ENCODE measurements at places on chromosomes 2 and 18. TPM values are rescaled to one million over a fixed set of nuclear protein-coding genes. Genes with fewer than 3 reads are reported as not detected.

DNA sequence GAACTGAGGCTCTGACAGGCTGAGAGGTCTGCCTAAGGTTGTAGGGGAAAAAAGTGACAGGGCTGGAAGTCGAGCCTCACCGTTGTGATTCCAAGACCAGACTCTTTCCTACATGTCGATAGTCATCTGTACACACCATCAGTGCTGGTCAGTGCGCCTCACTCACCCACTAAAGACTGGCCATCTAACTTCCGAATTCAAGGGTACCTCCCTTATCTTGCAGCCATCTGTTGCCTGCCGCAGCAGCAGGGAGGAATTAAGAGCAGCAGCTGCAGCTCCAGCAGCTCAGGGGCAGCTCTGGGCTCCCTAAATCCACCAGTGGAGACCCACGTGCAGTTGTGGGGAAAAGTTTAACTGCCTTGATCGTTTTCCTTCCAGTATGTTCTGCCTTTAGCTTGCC is 32.6 kb upstream of the GPR39 start:
- no peak for DNase-seq

DNA sequence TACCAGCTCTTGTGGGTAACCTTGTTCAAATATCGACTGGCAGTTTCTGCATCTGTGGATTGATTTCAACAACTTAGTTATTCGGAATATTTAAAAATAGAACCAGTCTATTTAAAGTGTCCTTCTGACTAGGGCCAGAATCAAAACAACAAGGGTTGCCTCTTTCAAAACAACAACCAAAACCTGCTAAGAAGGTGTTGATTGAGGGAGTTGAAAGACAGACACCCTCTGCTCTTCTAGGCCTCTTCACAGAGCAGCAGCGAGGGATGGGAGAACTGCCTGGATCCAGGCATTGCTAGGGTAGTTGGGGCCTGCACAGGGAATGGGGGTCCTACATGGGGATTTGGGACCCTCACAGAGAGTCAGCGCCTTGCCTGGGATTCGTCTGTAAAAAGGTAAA is 19.8 kb downstream of the TTR start:
- DNase-seq: no peak

- DNase-seq: peak; percentile 63
Measured at GRCh38 chr2:118309946-118310680, 221.8 kb downstream of the INSIG2 start.

GRCh38 chr2:46960618-46961017 is 45.0 kb upstream of the MCFD2 start:
- DNase-seq: no peak

- peak; percentile 64 for DNase-seq
Measured at GRCh38 chr18:75247611-75248421, 37.2 kb downstream of the TSHZ1 start.

GRCh38 chr2:173359231-173359630 is 4.6 kb downstream of the CDCA7 start:
- DNase-seq: no peak

The RGPD3 gene
- total RNA-seq: 0.51 TPM

The HOXD9 gene
- total RNA-seq: 24.5 TPM
